ENCODE measurements at places on chromosomes 1 and 21.

DNA sequence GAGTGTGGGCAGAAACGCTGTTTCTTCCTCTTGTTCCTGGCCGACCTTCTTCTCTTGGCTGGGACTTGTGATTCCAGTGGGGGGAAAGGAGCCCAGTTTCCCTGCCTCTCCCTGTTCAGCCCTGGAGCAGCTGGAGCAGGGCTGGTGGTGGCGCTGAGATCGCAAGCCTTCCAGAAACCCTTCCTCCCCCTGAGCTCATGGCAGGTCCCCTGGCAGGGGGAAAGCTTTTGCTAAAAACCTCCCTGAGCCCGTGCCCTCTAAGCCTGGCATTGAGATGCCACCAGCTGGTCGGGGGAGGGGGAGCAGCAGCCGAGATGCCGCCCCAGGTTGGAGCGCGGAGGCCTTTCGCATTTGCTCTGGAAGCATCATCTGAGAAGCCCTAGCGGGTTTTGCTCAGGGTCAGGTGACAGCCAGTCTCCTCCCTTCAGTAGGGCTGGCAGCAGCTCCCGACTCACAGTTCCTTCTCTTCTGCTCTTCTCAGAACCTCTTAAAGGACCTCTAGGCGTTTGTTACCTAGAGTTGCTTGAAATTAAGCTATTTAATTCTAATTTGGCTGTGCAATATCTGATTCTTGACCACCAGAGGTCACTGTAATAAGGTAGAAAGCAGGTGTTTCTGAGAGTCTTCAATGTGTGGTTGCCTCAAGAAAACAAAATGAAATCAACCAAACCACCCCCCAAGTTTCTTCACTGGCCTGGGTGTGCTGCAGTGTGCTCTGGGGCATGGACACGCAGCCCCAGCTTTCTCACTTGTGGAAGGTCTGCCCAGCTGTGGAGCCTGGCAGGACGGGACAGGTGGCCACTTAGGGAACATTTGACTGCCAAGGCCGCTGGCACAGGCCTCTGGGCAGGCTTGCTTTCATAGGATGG, 257.3 kb downstream of the CAMTA1 start:
- no peak for DNase-seq

DNA sequence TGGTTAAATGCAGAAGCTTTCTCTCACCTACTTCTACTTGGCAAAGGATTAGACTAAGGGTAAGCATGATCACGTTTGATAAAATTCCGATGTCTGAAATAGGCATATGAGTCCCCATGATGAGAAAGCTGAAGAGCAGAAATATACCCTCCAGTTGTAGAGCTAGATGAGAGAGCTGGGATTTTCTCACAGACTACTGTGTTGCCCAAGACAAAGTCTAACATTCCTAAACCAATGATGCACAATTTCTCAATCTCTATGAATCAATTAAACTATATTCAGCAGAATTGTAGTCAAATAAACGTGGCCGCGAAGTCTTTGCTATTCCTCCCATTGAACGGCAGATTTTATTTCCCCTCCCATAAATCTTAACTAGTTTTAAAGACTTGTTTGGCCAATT, 699.2 kb downstream of the KCNT2 start:
- no peak for DNase-seq

- peak; percentile 43 for DNase-seq
These were observed 22.7 kb upstream of the ARF1 start for GRCh38 chr1:228059634-228060457.

- DNase-seq = no peak
These were observed 12.1 kb downstream of the EPHA2 start for GRCh38 chr1:16143566-16144324.

DNA sequence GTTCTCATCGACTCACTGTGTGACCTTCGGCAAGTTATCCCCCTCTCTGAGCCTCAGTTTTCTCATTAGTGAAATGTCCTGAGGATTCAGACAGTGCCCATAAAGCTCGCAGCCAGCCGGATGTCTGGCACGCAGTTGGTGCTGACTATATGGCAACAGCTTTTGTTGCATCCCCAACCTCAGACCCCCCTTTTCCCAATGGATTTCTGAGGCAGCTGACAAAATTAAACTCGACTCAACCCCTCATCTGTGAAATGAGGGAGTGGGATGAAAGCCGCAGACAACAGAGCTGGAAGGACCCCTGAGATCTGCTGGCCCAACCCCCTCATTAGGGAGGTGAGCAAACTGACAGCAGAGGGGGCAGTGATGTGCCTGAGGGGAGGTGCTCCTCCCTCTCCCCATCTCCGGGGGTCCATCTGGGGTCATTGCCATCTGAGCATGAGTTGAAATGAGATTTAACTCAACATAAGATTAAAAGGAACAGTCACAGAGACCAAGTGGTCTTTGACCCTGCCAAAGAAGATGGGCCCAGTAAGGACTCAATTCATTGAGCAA, 40.4 kb downstream of the NKAIN1 start:
- no peak for DNase-seq

DNA sequence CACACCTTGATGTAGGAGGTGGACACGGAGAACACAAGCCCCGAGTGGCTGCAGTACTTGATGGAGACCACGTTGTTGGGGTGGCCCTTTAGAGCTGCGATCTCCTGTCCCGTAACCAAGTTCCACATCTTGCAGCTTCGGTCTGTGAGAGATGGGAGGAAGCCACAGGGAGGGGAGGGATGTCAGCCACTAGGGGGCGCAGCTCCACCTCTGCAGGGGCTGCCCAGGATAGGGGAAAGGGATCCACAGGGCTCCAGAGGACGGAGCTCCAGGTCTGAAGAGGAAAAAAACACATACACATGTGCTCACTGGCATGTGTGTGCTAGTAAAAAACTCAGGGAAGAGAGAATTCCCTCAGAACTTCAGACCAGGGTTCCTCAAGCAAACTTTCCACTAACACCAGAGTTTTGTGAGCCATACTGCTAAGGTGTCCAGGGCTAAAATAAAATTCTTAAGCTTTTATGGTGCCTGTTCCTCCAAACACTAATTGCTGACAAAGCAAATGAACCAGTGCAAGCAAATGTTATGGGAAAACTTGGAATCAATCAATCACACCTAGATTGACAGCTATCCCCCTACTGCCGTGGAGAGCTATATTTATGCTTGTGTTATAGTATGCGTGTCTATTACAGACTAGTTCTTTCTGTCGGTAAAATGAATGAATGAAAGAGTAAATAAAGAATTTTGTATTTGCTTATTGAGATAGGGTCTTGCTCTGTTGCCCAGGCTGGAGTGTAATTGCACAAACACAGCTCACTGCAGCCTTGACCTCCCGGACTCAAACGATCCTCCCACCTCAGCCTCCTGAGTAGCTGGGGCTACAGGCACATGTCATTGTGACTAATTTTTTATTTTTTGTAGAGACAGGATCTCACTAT, 43.7 kb downstream of the KIF21B start:
- peak; percentile 35 for DNase-seq

DNA sequence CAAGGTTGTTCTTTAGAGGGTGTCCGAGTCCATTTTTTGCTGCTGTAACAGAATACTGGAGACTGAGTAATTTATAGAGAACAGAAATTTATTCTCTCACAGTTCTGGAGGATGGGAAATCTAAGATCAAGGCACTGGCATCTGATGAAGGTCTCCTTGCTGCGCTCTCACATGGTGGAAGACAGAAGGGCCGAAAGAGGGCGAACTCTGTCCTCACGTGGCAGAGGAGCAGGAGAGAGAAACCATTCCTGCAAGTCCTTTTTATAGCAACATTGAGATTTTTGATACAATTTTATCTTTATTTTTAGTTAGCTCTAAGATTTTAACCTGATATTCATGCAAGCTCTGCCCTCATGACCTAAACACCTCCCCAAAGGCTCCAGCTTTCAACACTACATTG, 48.3 kb downstream of the ATG4C start:
- no peak for DNase-seq

- DNase-seq = no peak
These were observed 430.2 kb downstream of the OMA1 start for GRCh38 chr1:58116284-58116683.

- DNase-seq = no peak
These were observed 47.1 kb downstream of the STX6 start for GRCh38 chr1:180975551-180975950.

DNA sequence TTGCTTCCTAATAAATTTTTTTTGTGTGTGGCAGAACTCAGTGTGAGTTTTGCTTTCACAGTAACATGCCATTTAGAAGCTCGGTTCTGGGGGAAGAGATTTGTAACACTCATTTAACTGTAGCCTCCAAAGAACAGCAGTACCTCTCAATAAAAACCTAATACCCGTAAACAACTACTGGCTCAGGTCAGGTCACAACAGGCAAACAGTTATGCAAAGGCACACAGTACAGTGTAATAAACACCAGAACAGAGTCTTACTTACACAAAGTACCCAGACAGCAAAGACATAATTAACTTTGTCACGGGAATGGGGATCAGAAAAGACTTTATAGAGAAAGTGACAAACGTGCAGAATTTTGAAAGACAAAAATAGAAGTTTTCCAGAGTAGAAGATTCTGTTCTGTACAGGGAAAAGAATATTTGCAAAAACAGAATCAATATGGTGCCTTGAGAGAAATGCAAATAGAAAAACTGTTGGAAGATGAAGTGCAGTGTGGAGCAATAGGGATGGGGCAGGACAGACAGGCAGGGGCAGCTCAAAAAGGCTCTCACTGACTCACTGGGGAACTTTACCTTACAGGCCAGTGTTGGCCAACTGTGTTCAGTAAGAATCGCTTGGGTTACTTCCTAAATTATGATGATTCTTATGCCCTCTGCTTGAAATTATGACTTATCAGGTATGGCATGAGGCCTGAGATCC, 38.8 kb downstream of the EGLN1 start:
- DNase-seq = no peak

DNA sequence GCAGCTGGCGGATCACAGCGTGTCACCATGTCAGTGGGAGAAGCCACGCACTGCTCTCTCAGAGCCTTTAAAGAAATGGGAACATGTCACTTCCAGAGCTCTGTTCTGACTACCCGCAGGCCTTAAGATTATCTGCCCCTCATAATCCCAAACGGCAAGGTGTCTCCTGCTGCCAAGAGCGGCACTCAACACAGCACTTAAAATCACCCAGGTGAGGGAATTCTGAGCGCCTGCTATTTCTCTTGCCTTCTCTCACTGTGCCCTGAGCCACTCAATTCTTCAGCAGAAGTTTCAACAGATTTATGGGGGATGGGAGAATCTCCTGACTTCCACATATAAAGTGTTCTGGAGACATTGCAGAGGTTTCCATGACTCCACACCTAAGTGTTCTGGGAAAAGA, 137.9 kb downstream of the LMO4 start:
- no peak for DNase-seq

- DNase-seq = no peak
These were observed 34.9 kb downstream of the AADACL4 start for GRCh38 chr1:12678820-12679219.

DNA sequence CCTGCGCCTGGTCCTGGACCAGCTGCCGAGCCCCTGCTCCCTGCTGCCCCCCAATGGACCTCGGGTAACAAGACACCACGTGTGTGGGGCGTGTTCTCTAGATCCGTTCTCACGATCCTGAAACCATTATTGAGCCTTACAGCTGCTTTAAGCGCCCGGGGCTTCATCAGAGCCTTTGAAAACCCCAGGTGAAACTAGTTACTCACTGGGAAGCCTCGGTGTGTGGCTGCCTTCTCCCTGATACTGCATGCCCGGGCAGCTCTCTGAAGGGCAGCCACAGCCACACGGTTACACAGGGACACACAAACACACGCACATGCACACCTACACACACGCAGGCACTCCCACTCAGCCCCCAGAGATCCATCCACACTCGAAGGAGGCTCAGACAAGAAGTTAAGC, 5.3 kb downstream of the HES2 start:
- no peak for DNase-seq

GRCh38 chr21:35868869-35869223, 191.5 kb downstream of the SETD4 start:
- DNase-seq = no peak

DNA sequence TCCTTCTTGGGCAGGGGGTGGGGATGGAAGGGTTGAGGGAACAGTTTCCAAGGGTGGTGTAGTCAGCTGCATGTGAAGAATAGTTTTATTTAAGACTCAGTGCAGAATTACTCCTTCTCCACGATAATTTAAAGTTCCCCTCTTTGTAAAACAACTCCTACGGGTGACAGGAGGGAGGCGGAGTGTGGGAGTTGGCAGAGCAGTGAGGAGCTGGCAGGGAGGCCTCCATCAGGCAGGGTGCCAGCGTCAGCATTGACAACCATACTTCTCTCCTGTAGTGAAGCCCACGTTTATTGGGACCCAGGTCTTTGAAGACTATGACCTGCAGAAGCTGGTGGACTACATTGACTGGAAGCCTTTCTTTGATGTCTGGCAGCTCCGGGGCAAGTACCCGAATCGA, 93.8 kb downstream of the MTR start:
- DNase-seq = no peak

DNA sequence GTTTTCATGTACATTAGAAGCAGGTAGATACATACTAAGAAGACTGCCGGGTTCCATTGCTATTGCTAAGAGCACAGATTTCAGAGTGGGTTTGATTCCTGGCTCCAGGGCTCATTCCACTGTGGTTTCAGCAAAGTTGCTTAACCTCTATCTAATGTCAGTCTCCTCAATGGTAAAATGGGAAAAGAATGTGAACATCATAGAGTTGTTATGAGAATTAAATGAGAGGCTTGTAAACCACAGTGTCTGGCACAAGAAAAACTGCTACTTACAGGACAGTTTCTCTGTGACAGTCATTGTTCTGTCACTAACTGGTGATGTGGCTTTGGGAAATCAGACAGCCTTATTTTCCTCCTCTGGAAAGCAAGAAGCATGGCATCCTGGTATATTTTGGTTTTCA, 10.7 kb upstream of the PLXNA2 start:
- no peak for DNase-seq

- DNase-seq = no peak
These were observed 8.6 kb upstream of the EEIG2 start for GRCh38 chr1:108551137-108551862.

DNA sequence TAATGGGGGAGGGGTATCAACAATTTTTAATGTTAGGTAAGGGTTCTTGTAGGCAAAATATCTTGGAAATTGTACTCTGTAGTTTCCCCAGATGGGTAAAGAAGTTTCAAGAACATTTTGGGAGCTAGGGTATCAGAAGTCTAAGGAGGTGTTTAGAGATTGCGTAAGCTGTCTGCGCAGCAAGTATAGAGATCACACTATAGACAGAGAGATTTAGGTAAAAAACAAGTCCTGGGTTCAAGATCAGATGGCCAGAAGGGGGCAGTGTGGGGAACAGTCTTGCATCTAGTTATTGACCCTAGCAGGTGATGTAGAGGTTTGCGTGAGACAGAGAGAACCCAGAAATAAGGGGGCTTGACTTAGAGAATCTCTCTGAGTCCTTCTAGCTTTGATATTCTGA, 80.8 kb downstream of the S1PR1 start:
- DNase-seq = no peak
